Activated naive CD8-positive, alpha-beta T cell treated with anti-CD3 and anti-CD28 coated beads, Interleukin-2, amount 10 ng/mL, durations not matched to agents 7 days and 5 days (primary cell): ENCODE measurements at places on chromosomes 7 and 10.

DNA sequence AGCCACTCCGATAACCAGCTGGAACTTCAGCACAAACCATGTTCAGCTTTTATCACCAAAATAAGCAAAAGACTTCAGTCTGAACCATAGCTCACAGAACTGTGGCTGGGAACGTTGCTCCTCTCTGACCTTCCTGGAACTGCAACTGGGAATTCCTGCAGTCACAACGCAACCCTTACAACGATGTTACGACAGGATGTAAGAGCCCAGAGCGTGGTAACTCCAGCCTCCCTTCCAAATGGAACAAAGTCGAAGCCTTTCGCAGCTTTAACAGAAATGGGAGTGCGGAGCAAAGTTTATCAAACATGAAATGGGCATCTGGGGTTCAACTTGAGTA, 162.6 kb downstream of the ADAM12 start:
- no peak for DNase-seq

DNA sequence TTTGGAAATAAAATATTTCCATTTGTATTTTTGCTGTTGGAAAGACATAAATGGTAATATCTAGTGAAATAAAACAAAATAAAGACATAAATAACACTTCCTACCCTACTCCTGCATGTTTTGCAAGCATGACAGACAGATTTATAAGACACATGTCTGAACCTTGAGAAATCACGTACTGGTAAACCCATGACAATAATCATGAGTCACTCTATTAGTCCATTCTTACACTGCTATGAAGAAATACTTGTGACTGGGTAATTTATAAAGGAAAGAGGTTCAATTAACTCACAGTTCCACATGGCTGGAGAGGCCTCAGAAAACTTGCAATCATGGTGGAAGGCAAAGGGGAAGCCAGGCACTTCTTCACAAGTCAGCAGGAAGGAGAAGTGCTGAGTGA, 942.2 kb downstream of the REEP3 start:
- DNase-seq = no peak

DNA sequence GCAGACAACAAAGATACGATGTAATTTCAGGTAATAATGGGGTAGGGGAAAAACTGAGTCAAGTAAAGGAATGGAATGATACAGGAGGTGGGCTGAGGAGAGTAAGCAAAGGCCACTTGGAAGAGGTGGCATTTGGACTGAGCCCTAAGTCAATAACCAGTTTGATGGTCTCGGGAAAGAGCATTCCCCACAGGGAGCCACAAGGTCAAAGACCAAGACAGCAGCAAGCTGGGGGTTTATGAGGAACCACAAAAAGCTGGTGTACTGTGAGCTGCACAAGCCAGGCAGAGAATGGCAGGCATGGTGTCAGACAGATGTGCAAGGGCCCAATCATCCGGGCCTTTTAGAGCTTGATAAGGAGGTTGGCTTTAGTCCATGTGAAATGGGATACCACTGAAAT, 98.7 kb downstream of the NOC3L start:
- DNase-seq = no peak

GRCh38 chr7:157973971-157974677, 613.5 kb downstream of the PTPRN2 start:
- DNase-seq = no peak

DNA sequence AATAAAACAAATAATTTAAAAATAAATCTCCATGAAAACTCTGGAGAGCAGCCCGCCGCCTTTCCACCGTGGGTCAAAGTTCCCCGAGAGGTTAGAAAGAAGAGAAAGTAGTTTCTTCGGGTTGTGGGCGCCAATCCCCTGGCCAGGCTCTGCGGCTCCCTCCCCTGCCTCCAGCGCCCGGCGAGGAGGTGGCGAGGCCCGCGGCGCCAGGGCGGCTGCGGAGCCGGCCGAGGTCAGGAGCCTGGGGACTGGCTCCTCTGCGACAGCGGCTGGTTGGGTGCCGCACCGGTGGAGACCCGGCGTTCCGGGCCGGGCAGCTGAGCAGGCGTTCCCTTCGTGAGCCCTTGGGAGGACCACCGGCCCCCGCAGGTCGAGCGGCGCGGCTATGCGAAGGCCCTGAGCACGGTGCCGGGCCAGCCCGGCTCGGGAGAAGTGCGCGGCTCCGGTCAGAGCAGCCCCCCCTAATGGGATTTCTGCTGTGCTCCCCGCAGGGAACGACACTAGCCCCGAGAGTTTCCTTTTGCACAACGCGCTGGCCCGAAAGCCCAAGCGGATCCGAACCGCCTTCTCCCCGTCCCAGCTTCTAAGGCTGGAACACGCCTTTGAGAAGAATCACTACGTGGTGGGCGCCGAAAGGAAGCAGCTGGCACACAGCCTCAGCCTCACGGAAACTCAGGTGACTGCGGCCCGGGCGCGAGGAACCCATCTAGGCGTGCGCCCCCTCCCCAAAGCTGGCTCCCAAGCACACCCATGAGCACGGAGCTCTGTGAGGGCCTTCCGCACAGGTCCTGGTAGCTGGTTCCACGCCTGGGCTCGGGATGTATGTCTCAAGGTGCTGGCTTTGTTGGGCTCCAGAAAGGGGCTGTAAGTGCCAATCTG, 2.8 kb downstream of the EMX2 start:
- peak; percentile 36 for DNase-seq

GRCh38 chr7:130951303-130951975, 217.4 kb upstream of the KLF14 start:
- no peak for DNase-seq

DNA sequence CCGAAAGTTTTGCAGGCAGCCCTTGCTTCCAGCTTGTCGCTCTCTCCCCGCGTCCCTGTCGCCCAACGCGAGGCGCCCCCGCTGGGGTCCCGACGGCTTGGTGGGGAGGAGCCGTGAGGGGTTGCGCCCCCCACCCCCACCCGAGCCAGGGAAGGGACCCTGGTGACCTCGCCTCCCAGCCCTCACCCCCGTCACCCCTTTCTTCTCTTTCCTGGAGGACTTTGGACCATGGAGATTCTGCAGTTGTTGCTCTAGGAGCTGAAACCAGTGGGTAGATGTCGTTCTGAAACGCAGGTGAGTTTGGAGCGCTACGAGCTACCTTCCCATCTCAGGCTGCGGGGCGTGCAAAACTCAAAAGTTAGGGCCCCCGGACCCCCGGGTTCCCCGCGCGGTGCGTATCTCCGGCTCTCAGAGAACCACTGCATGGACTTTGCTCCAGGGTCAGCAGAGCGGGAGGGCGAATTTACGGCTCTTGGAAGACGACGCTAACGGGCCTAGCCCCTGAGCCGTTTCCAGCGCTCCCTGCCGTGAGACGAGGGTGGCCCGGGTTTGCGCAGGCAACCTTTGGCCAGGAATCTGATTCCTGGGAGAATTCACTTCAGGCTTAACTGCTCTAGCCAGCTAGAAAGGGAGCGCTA, 684 bp upstream of the ATXN7L1 start:
- DNase-seq = peak; percentile 36

DNA sequence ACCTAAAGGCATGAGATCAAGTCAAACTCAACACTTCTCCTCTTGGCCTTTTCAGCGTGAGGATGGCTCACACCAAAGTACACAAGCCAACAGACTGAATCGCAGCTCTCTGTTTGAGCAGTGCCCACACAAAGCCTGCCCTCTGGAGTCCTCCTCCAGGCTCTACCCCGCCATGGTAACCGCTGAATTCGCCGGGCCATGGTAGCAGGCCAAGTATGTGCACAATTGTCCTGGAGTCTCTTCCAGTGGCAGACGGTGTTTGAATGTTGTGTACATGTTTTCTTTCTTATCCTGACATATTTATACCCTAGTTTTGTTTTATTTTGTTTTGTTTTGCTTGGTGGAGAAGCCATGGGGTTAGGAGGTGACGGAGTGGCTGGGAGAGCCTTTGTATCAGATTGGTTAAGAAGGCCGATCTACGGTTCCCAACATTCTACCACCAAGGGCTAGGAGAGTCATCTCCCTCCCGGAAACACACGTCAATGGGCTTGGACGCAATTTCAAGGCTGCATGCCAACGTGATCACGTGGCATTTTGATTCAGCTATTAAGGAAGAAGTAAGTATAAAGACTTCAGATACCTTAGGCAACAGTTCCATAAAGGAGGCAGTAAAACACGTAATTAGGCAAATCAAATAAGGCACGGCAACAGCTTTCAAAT, 12.1 kb upstream of the SHH start:
- no peak for DNase-seq

DNA sequence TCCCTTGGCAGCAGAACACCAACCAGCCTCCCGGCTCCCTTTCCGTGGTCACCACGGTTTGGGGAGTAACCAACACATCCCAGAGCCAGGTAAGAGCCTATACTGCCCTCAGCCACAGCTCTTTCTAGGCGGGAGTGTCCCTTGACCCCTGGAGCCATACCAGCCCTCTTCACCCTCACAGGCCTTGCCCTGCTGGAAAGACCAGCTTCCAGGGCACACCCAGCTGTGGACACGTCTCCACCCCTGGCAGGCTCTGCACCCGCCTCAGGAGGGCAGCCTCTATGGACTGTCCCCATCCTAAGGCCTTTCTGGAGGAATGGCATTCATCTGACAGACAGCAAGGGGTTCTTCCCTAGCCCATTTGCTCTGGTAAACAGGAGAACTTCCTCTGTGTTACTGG, 57.5 kb upstream of the PPIF start:
- no peak for DNase-seq

GRCh38 chr10:71995887-71996575, 31.8 kb downstream of the CHST3 start:
- no peak for DNase-seq

- DNase-seq = no peak
Measured at GRCh38 chr7:71511361-71511807, 379.4 kb downstream of the GALNT17 start.

DNA sequence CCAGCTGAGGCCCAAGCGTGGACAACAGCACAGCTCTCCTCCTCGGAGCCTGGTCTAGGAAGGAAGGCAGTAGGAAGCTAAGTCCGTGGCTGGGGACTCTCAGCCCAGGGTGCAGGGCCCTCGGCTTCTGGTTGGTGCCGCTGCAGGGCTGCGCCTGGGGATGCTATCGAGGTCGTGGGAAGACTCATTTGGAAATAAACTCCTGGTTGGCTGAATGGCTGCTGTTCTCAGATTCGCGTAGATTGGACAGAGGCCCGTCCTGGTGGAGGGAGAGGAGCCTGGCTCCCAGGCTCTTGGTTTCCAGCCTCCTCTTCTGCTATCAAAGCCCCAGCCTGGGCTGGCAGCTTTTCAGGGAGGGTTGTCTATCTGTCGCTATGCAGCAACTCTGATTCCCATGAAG, 152.6 kb upstream of the FZD8 start:
- no peak for DNase-seq

DNA sequence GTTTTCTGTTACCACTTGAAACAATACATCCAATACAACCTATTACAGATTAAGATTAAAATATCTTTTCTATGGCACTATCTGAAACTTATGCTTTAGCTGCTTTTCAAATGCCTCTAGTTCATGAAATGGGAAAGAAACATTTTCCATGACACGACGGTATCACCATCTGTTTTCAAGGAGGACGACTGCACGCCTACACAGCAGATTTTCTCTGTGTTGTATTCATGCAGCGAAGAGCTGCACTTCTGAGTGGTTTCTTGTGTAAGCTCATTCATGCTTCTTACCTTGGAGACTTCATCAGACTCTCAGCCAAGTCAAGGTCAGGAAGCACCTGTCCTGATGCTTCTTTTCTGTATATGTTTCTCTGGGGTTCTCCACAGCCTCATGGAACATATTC, 179.2 kb downstream of the DYNC1I1 start:
- no peak for DNase-seq

DNA sequence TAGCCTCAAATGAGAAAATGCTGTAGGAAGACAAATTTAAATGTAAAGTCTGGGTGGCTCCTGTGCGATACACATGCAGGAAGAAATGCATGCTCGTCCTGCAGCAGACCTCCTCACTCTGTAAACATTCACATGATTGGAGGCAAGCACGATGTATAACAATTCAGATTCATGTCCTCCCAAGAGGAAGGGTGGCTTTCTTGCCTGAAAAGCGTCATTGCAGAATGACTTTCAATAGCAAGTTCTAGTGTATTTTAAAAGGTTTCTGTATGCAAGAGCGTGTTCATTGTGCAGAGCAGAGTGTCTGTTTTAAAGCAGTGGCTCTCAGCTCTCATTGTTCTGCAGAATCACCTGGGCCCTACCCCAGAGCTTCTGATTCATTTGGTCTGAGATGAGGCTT, 170.3 kb upstream of the CELF2 start:
- no peak for DNase-seq

DNA sequence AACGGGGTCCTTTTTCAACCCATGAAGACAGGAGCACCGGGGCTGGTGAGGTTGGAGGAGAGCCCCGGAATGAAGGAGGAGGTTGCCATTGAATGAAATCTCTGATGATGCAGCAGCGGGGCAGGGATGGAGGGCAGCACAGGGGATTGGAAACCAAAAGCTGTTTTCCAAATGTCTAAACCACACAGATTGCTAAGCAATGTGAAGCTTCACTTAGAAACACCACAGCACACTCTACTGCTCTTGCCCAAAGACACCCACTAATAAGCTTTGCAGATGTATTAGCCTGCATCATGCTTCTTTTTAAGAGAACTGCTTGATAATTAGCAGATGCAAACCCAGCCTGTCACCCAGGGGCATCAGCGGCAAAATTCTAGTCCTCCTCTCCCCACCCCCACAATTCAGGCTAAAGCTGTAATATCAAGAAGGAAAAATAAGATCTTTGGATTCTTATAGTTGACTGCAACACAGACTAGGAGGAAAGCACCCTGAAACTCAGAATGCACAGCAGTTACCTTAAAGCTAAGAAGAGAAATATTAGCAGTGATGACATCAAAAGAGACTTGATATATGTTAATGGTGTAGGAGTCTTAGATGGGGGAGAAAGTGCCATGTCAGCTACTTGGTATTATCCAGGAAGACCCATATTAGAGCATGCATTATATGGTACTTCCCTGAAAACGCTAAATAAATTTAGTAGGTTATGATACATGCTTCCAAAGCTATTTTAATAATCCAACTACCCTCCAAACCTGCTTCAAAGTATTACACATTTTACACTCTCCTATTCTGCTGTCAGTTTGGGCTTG, 666.7 kb downstream of the KCNMA1 start:
- no peak for DNase-seq

DNA sequence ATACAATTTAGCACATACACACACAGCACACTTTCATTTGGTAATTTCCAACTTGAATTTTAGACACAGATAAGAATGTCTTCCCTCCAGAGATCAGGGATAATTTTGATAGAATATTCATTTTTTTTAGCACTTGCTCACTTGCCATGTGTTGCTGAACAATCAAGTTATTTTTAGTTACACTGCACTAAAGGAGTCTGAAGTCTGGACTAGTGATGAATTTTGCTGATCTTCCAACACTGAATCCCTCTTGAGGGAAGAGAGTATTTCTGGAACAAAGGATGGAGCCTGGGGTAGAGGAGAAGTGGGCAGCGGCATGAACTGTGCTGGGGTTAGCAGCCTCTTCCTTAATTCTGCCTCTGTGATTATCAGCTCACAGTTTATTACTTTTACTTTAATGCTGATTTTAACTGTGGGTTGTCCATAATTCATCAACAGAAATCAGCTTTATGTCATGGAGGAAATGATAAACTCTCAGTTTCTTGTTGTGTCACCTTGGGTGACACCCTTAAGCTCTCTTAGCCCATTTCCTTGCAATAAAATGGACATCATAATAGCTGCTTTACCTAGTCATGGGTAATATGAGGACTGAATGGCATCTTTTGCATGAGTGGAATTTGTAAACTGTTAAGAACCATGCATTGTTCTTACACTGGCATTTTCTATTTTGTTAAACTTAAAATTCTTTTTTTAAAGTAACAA, 32.1 kb downstream of the SGPL1 start:
- DNase-seq = no peak
